ENCODE measurements at places on chromosomes 2 and 18. TPM values are rescaled to one million over a fixed set of nuclear protein-coding genes. Genes with fewer than 3 reads are reported as not detected.

The ANTXR1 gene
- total RNA-seq: not detected

The OSR1 gene
- not detected for total RNA-seq

The SLC4A3 gene
- total RNA-seq: not detected

The SDC1 gene
- not detected for total RNA-seq

DNA sequence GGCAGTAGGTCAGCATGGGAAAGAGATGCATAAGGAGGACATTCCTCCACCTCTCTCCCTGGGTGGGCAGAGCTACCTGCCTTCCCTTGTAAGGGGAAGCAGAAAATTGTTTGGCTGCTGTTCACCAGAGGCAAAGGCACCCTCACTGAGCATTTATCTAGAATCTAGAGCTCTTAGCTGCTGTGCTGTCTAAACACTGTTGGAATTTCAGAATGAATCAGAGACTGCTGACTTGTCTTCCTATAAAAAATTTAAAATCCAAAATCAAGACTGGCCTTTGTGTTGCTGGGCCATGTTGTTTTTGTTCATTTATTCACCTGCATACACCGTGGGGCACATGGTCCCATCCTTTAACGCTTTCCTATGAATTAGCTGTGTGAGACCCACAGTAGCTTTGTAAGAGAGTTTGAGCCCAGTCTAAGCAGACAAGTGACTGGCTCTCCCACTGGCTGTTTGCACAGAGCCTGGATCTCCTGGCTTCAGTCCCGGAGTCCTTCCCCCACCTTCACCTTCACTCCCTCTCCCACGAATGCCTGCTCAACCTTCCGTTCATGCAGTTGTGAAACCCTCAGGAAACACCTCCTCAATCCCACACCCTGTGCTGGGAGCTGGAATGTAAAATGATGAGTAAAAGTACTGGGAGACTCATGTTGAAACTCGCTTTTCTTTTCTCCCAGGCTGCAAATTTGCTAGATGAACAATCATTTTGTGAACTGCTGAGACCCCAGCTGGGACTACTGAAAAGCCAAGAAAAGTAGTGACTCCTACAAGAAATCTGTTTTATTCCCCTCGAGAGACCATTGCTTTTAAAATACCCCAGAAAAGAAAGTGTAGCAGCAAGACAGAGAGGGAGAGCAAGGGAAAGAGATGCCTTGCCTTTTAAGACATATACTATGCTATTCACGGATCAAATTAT lies 76.2 kb downstream of the FAM168B start:
- no peak for DNase-seq

DNA sequence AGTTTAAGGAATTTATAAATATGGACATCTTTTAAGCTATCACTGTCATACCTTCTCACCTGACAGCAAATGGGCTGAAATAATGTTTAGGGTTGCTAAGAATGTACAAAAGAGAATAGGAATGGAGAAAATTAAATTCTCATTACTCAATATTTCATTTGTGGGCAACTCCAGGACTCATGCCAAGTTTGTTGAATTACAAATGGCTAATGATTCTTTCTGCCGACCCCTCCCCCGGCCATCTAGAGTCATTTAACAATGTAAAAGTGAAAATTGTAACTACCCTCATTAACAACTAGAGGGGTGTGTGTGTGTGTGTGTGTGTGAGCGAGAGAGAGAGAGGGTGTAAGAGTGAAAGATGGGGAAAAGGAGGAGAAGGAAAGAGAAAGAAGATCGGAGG lies 708.5 kb upstream of the FAM98A start:
- no peak for DNase-seq

DNA sequence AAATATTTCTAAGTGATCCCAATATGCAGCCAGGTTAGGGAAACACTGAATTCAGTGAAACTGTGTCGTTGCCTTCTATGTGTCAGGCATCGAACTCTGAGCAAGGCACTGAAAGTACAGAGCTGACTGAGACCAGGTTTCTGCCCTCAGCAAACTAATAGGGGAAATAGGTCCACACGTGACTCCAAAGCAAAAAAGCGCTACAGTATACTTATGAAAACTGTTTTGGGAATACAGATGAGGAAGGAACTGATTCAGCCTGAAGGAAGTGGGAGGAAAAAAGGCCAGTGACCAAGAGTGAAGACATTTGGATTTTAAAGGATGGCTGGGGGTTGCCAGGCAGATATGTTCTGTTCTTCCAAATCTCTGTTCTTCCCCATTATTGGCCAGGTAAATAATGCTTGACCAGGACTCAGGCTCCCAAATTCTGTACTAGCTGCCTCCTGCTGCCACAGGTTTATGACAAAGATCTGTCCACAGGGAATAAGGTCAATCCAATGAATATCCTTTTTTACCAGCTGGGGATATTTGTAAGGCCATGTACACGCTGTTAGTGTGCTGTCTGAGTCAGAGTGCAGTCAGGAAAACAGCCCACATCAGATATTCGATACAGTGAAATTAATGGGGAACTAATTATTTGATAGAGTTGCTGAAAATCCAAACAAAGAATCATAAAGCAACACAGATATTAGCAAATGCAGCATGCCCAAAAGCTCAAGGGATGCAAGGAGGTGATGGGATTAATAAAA lies 24.5 kb upstream of the INPP4A start:
- DNase-seq: no peak

DNA sequence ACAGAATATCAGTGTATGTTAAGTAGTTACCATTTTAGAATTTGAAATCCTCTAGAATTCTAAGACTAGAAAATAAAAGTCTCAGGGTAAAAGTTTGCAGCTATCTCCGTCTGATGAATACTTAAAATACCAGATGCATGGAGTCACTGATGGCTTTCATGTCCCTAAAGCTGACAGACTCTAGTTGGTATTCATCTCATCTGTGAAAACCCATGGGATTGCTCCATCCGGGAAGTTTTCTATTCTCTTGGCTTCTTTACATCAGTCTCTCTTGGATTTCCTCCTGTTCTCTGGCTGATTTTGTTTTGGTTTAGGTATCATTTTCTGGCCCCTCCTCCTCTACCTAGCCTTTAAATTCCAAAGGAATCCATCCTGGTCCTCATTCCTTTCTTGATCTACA lies 465.6 kb upstream of the POU3F3 start:
- DNase-seq: no peak

- no peak for DNase-seq
Observed at GRCh38 chr2:135664623-135665068, 77.0 kb upstream of the UBXN4 start.

- DNase-seq: no peak
Observed at GRCh38 chr2:18971628-18972027, 382.3 kb upstream of the NT5C1B start.

Data from activated B cell treated with CpG ODN at 0.5 μM for 24 hours (primary cell).